HT-29 (cell line): ENCODE measurements at places on chromosomes 16 and 17.
A peak's percentile ranks its signal among the peaks of the same experiment; 100 is the strongest.

- peak; percentile 82 for DNase-seq
These were observed at the start of gene CIAO2B for GRCh38 chr16:66934138-66934838. Gene CIAO2B, minus strand, starts transcription at chr16:66934402. Its CDS starts 38 bp downstream, at chr16:66934364.

- DNase-seq, result no peak
These were observed 111.1 kb downstream of the VPS53 start for GRCh38 chr17:603406-604114.

- no peak for DNase-seq
These were observed 142.6 kb upstream of the PLCG2 start for GRCh38 chr16:81636298-81636993.

DNA sequence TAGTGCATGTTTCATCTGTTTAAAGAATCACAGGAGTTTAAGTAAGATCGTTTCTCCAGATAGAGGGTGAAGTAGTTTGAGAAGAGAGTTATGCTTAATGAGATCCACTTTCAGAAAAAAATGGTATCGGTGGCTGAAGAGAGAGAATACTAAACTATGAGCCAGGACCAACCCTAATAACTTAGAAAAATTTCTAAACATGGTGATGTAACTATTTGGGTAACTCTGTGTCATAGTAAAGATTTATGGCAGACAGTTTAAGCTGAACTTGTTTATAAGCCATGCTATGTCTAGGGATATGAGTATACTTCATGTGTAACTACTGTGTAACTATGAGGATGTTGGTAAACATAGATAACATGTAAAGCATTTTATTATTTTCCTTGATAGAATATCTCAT lies 489.5 kb downstream of the KCNJ2 start:
- no peak for DNase-seq

DNA sequence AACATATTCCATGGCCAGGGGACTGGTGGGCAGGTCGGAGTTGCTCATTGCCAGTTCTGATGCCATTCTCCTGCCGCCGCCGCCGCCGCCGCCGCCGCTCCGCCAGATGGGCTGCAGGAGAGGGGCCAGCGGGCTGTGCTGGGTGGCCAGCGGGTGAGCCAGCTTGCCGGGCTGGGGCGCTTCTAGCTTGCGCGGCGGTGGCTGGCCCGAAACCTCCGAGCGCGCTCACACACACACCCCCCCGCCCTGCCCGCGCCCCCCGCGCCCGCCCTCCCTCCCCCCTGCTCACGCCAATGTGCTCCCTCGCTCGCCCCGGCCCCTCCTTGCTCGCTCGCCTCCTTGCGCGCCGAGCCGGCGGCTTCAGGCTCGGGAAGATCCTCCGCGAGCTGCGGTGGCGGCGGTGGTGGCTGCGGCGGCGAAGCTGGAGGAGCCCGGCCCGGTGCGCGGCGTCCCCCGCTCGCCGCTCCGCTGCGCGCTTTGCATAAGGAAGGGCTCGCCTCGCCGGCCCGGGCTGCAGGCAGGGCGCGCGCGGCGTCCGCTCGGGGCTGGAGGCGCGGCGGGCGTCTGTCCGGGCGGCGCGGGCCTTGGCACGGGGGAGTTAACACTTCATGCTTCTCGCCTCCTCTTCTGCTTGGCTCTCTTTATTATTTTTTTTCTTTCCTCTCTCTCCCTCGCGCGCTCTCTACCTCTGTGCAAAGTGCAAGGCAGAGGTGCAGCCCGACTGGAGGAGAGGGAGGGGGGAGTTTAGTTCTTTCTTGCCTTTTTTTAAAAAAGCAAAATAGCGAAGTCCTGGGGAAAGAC lies 500 bp downstream of the MAF start:
- DNase-seq, result no peak

DNA sequence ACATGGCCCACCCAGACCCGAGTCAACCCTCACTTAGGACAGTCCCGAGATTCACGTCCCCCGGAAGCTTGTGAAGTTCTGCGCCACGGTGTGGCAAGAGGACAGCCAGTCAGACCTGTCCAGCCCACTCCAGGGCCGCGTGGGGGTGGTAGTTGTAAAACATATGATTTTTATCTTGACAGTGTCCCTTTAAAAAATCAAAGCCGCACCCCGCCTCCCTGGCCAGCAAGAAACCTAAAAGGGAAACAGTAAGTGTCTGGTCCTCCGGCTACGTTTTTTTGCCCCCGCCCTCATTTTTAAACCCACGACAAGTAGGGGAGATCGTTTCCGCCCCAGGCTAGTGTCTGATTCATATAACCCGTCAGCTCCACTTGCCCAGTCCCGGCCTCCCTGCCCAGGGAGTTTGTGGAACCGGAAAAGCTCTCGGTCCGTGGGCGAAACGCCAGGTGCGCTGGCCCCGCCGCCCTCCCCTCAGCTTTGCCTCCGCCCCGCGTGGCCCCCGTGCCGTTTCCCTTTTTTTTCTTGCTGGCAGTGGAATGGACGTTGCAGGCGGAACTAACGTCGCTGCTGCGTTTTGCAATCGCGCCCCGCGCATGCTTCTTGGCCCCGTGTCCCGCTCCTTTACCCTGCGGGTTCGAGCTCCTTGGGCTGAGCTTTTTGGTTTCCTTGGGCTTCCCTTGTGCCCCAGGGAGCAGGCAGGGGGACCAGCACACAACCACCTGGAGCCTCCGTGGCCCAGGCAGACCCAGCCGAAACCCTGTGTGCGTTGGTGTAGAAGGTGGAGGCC lies 13.3 kb upstream of the NUDT16L1 start:
- DNase-seq, result peak; percentile 75

DNA sequence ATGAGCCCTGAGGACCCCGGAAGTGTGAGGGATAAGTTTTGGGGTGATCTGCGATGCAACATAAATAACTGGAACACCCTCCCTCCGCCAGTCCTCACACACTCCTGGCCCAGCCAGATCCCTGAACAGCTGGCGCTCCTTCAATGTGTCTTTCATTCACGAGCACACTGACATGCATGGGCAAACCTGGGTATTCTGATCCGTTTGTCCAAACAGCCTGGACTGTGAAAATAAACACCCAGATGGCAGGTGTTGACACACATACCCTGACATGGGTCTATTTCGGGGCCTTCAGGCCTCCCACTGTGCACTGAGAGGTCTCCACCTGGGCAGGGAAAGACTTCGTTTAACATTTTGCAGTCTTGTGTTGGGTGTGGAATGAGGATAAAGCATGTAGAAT lies 3.0 kb upstream of the CPNE2 start:
- DNase-seq, result no peak

- DNase-seq, result no peak
These were observed 220.3 kb upstream of the CA10 start for GRCh38 chr17:52378860-52379259.

GRCh38 chr16:24540602-24541210 lies 1.3 kb downstream of the RBBP6 start:
- peak; percentile 44 for DNase-seq

GRCh38 chr16:86902656-86903001 lies 324.3 kb downstream of the FOXL1 start:
- DNase-seq, result no peak

DNA sequence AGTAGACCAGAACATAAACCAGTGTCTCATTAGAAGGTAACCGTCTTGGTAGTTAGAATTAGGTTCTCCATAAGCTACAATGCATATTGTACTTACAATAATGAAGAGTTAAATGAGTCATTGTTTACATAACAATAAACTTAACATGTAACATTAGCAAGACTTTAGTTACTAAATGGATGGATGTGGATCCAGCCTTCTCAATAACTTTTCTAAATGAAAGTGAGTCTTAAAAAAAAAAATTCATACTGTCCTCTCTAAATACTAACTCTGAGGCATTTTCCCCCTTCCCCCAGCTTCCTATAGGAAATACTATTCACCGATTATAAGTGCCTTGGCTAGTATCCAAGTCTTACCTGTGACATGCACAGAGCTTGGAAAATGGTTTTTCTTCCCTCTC lies 155.3 kb downstream of the CYB561 start:
- peak; percentile 57 for DNase-seq

DNA sequence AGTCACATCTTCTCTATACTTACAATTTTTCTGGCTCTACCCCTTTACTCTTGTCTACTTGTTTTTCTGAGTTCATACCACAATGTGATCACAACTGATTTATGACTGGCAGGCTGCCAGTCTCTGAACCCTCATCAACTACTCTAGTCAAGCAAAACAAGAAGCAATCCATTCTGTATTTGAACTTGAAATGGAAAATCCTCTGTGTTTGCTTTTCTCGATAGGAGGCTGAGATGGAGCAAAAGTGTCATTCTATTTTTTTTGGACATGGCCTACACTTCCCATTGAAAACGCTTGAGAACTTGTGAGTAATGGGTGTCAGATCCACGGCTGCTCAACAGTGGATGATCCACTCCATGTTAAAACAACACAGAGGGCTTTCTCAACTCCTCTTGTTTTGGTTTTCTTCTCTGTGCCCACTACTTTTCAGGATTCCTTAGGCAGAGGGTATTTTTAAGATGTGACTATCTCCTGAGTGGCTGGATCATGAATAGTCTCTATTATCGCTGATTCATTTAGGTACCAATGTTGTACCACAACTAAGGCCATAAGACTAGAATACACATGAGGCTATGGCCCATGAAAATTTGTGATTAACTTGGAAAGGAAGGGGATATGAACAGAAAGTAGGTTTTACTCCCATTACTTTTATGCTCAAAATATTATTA lies 11.7 kb downstream of the TMEM100 start:
- DNase-seq, result no peak

- no peak for DNase-seq
These were observed 26.4 kb downstream of the KATNB1 start for GRCh38 chr16:57761957-57762356.

GRCh38 chr17:46117850-46118696 lies 75.2 kb downstream of the KANSL1 start:
- DNase-seq, result no peak

- no peak for DNase-seq
These were observed 27.9 kb downstream of the GABARAPL2 start for GRCh38 chr16:75593825-75594820.

DNA sequence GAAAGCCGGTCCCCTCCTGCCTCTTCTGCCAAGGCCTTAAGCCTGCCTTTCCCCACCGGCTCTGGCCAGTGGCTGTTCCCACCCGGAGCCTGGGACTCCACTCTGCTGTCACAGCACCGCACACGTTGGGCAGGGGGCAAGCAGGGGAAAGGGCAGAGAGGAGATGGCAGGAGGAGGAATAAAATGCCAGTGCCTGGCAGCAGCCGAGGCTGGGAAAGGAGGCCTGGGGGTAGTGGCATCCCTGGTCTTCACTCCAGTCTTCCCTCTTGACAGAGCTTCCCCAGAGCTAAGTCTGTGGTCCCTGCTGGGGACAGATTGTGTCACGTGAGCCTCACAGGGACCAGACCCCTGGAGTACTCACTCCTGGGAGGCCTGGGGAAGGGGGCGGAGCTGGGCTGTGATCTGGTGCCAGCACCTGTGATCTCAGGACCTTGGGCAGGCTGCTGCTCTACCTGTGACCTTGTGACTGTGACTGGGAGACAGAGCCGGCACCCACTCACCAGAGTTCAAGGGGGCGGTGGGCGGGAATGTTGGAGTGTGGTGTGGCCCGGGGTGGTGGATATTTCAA lies 97.2 kb upstream of the GSE1 start:
- DNase-seq, result no peak

DNA sequence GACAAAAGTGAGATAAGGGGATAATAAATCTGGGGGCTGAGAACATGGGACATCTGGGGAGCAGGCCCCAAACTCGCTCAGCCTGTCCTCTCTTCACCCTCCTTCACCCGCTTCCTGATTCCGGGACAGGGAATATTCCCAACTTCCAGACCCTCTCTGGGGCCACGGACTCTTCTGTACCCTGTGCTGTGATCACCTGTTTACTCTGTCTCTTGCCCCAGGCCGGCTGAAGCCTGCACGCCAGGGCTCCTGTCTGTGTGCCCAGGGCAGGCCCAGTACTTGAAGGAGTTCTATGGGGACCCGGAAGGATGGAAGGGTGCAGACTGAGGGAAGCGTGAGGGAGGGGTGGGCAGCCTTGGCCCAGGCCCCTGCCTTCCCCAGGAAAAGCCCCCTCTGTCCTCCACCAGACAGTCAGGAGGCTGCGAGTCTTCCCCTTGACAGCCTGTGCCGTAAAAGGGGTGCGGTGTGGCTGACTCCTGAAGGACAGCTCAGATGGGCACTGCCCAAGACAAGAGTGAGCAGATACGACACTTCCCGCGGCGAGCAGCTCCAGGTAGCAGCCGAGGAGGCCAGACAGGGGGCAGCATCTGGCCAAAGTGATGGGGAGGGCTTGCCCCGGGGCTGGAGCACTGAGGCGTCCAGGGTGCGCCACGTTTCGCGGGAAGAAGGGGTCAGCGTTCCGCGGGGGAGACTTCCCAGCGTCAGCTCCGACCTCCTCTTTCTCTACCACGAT lies 1.0 kb upstream of the CCNF start:
- peak; percentile 64 for DNase-seq

DNA sequence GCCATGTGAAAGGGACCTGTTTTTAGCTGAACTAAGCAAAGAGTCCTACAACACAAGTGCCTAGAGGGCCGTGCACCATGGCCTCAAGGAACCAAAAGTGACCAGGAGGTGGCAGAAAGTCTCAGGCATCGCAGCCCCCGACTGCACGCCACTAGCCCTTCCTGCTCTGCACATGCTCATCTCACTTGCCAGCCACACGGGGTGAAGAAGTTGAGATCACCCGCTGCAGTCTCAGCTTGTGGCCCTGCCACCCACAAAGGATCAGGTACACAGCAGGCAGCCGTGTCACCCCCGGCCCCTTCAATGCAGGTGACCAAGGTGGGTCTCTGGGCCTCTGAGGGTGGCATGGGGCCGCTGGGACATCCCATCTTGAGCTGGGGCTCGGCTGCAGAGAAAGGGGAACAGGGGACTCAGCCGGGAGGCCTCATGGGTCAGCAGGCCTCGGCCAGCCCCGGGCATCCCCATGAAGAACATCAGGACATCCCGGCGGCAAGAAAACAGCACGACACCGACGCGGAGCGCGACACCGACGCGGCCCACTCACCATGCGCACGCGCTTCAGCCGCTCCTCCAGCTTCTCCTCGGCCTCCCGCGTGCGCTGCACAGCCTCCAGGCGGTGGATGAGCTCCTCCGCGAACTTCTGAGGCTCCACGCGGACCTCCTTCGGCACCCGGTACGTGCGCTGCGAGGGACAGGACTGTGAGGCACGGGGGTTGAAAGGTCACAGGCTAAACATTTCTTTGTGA lies 21.0 kb downstream of the PDIA2 start:
- peak; percentile 48 for DNase-seq

DNA sequence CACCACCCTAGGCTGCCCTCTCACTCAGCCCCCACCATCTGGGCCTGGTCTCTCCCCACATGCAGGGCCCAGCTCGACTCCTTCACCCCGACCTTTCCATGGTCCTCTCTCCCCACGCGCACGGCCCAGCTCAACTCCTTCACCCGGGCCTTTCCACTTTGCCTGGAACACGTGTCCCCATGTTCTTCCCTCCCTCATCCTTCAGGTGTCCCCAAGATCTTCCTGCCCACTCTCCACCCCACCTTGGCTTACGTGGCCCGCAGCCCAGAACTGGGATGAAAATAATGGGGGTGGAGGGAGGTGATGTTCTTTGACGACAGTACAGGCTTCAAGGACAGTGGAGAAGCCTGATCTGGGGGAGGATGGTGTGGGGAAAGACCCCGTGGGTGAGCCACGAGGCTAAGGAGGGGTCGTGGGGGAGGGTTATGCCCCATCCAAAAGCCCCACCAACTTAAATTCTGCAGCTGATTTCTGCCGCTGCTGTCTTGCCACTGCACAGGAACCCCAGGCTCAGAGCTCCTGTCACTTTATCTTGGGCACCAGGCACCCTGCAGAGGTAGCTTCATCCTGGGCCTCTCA lies 9.9 kb upstream of the MEAK7 start:
- DNase-seq, result no peak

GRCh38 chr17:76547183-76547641 lies 7.4 kb downstream of the PRCD start:
- DNase-seq, result peak; percentile 73

GRCh38 chr17:73199751-73200317 lies 7.0 kb downstream of the COG1 start:
- no peak for DNase-seq
